NCI-H460 (cell line): ENCODE measurements at places on chromosomes 13 and 19. TPM values are rescaled to one million over a fixed set of nuclear protein-coding genes. Genes with fewer than 3 reads are reported as not detected.
A peak's percentile ranks its signal among the peaks of the same experiment; 100 is the strongest.

Gene IGSF23
- not detected in 2 replicates for total RNA-seq

Gene LRRC25
- total RNA-seq, result not detected in 2 replicates

Gene KLHL26
- 6.4 and 6.6 TPM in 2 replicates for total RNA-seq

Gene OR4F17
- not detected in 2 replicates for total RNA-seq

Gene VSTM2B
- total RNA-seq, result not detected in 2 replicates

Gene PPM1N
- 1.6 and 2.0 TPM in 2 replicates for total RNA-seq

DNA sequence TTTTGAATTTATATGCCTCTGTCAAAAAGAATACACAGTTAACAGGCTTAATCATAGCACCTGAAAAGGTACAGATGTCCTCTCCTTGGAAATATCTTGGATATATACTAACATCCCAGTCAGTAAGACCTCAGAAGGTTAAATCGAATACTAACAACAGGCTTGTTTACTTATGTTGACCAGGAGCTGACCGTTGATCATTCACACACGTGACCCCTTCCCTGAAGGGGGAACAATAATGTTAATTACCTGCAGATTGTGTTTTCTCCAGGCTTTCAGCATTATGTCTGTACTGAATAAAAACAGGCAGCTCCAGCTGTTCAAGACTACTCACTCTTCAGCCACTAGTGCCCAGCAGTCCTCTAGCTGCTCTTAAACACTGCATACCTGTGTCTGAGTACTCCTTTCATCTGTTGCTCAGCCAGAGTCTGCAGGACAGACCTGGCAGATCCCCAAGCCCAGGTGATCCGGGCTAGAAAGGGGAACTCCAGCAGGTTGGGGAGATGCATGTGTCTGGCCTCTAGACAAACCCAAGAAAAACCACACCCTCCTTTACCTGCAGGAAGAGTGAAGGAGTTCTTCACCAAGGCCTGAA lies 163.9 kb downstream of the RNF17 start:
- DNase-seq, result no peak

GRCh38 chr13:49951754-49952535 lies 15.8 kb upstream of the SPRYD7 start:
- no peak for DNase-seq

DNA sequence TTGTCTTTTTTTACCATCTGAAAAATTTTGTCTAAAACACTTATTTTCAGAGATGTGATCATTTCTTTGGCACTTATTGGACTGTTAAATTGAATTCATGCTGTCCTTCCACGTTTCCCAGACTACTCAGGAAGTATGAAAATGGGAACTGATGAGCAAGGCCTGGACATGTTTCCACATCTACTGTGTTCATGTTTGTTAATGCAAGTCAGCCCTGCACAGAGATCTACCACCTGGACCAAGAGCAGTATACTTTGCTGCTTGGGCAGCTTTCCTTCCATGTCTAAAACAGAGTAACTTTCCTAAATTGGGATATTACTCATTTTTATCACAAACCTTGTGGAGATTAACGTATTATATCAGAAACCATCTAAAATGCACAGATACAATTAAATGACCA lies 687.4 kb downstream of the DIAPH3 start:
- no peak for DNase-seq

GRCh38 chr13:98981369-98982080 lies 3.7 kb upstream of the DOCK9 start:
- DNase-seq, result no peak

- no peak for DNase-seq
Observed at GRCh38 chr19:58218899-58219298, 9.8 kb upstream of the ZNF544 start.

- DNase-seq, result no peak
Observed at GRCh38 chr19:45637890-45638667, 1.1 kb downstream of the EML2 start.

GRCh38 chr19:14496029-14496833 lies at the start of gene GIPC1:
Gene GIPC1, minus strand, starts transcription at chr19:14496127. Its CDS starts 13,151 bp downstream, at chr19:14482976.
- DNase-seq, result peak; percentile 94

DNA sequence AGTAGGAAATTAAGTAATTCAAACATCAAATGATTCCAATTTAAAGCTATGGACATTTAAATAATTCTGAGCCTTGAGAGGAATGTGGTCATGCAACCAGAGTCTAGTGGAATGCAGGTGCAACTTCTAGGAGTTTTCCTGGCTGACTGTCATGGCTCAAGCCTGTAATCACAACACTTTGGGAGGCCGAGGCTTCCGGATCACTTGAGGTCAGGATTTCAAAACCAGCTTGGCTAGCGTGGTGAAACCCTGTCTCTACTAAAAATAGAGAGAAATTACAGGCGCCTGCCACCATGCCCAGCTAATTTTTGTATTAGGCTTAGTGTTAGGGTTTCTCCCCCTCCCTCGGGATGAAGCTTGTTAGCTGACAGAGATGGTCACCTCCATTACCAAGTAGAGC lies 6.4 kb downstream of the ZNF808 start:
- no peak for DNase-seq

- DNase-seq, result no peak
Observed at GRCh38 chr19:28556371-28556770, 656.6 kb downstream of the UQCRFS1 start.
